CD8-positive, alpha-beta T cell (primary cell): ENCODE measurements at places on chromosomes 12 and 14. TPM values are rescaled to one million over a fixed set of nuclear protein-coding genes. Genes with fewer than 3 reads are reported as not detected.
A peak's percentile ranks its signal among the peaks of the same experiment; 100 is the strongest.

B4GALNT3 gene
- 1.2 TPM for total RNA-seq

DNA sequence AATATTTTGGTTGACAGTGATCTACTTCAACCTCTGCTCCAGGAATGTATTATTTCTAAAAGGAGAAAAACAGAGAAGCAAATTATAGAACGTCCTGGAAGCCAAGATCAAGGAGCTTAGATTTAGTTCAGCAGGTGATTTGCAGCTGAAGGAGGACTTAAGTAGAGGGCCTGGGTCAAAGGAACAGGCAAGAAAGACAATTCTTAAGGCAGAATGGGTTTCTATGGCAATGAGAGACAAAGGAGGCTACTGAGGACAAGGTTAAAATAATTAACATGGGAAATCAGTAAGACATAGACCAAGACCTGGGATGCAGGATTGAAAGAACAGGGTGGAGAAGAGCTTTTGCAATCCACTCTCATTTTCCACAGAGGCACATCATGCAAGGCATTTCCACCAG, 2.4 kb upstream of the SNW1 start:
- no peak for DNase-seq

TCL1B gene
- total RNA-seq, result not detected

GRCh38 chr12:55822228-55822627, 4.4 kb downstream of the ORMDL2 start:
- DNase-seq, result no peak

GRCh38 chr12:32546272-32546671, 132.8 kb upstream of the DNM1L start:
- DNase-seq, result no peak

DNA sequence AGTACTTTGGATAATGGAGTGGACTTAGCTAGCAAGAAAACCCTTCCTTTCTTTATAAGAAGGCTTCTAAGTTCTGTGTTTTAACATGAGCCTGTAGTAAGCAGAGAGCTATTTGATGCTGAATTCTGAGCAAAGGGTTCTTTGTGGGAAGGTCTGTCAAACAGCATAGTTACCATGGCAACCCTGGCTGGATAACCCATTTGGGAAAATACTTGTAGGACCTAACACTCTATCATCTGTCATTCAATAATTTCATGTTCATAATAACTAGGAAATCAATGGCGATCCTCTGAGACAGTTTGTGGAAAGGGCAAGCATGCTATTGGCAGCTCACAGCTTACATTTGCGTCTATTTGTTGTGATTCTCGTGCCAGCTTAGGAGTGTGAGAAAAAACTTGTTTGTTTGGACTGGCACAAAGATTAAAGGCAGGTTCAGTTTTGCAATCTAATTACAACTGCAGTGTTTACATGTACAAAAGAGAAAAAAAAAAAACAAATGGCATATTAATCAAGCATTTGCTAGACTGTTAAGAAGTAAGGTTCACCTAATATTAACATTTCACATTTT, 219.2 kb downstream of the PDZRN4 start:
- DNase-seq, result no peak

KRT7 gene
- not detected for total RNA-seq

GRCh38 chr12:44531320-44531971, 344.7 kb downstream of the NELL2 start:
- no peak for DNase-seq

ARHGAP9 gene
- total RNA-seq, result 377 TPM

TTC7B gene
- 1.2 TPM for total RNA-seq

GRCh38 chr12:130119241-130119861, 42.9 kb upstream of the FZD10 start:
- DNase-seq, result no peak

DNA sequence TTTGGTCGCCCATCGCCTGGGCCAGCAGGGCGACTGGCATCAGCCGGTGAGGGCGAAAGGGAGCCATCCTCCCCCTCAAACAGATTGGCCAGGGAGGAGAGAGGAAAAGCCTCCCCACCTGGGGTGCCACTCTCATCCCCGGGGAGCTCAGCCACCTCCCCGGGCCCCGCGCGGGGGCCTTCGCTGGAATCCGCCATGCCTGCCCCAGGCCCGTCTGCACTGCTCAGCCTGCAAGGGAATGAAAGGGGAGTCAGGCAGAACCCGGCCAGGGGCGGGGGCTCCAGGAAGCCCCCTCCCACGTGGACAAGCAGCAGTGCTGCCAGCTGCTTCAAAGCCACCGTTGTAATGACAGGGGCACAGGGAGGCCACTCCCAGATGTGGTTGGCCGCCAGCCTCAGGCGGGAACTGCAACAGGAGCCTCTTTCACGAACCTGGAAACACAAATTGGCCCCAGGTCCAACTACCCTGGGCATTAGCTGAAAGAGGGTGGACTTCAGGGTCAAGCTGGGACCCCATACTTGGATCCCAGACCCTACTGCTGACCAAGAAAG, 18.5 kb downstream of the TRPV4 start:
- no peak for DNase-seq

GNS gene
- total RNA-seq, result 7.7 TPM

DNA sequence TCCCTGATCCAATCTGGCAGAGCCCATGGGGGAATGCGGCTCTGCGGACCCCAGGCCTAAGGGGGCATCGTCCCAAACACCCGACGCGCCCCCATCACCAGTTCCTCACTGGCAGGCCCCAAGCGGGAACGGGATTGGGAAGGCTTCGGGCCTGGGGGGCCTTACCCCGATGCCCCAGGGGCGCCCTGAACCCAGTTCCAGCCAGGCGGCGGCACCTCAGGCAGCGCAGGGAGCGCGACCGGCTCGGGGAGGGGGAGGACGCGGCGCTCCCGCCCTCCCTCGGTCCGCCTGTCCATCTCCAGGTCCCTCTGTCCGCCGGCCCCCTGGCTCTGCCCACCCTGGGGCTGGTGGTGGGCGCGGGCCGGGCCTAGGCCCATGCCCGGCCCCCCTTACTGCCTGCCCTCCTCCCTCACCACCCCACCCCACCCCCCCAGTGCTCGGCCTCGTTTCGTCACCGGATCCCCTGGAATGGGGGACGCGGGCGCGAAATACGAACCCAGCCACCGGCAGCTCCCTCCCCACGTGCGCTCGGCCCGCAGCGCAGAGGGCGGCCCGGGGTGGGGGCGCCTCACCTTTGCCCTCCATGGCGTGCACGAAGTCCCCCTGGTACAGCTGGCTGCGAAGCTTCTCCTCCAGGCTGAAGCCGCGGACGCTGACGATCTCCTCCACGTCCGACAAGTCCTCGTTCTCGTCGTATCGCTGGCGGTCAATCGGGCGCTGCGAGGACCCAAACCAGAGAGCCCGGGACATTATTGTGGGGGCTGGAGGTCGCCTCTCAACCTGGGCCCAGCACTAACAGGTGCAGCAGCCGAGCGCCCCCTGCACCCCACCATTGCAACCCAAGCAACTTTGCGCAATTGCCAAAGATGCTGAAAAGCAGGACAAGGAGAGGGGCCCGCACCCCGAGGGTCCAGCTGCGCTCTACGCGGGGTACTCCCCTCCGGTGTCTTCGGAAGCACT, 2.3 kb downstream of the KDM2B start:
- peak; percentile 42 for DNase-seq

LPAR5 gene
- total RNA-seq, result 5.8 TPM

GRCh38 chr12:31474751-31475150, 116.2 kb downstream of the DENND5B start:
- no peak for DNase-seq

GRCh38 chr14:59026081-59026480, 162.4 kb upstream of the DAAM1 start:
- DNase-seq, result no peak

RAB15 gene
- 2.9 TPM for total RNA-seq

- no peak for DNase-seq
These were observed 8.3 kb upstream of the CALCOCO1 start for GRCh38 chr12:53735556-53735955.

GRCh38 chr12:41302979-41303403, 114.9 kb downstream of the PDZRN4 start:
- DNase-seq, result no peak

STYK1 gene
- 0.89 TPM for total RNA-seq

DNA sequence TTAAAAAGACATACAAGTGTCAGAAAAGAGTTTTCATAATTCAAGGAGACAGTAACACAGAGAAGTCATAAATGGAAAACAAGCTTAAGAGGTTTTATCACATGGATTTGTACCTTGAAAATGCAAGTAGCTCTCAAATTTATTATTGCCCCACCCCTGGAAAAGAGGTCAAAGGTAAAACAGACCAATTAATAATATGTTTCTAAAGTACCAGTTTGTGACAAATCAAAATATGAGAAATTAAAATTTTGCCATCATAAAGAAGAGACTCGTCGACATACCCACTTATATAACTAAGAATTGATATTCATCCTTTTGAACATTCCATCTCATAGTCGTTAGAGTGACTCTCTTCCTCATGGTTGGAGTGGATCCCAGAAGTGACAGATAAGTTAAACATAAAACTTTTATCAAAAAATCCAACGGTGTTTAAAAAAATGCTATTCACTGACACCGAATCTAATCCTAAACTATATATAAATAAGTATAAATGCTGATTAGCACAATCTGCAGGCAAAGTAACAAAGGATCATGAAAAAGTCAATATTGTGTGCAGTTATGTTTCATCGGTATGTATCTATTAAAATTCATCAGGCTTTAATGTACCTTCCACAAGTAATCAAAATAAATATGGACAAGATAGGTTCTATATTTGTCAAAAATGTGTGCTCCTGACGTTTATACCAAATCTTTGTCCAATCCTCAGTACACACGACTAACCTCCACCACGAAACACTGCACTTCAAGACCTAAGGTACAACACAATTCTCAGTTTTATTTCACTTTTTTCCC, 2.3 kb downstream of the CORO1C start:
- DNase-seq, result no peak

BHLHE41 gene
- total RNA-seq, result not detected

DNA sequence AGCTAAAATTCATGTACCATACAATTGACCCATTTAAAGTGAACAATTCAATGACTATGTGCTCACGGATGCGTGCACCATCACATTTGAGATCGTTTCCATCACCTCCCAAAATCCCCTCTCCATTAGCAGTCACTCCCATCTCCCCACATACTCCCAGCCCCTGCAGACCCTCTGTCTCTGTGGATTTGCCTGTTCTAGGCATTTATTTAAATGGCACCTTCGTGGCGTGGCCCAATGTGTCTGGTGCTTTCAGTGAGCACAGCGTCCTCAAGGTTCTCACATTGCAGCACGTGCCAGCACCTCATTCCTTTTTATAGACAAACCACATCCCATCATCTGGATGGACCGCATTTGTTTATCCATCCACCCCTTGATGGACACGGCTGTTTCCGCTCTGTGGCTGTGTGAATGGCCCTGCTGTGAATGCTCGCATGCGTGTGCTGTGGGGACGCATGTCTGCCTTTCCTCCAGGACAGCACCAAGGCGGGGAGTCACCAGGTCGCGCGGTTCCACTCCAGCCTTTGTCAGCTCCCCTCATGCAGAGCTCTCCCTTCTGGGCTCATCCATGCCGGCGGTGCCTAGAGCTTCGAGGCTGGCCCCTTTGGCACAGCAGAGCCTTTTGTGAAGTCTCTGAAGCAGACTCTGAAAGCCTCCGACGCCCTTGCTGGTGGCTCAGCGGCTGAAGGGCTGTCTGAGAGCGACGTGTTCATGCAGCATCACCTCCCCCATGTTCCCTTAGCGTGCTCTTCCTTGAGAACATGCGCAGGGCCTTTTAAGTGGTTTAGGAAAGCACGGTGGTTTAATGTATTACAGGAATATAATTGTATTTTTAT, 184.4 kb downstream of the KIF26A start:
- no peak for DNase-seq

KRT77 gene
- total RNA-seq, result not detected

- DNase-seq, result no peak
These were observed 29.9 kb downstream of the GPHB5 start for GRCh38 chr14:63288853-63289252.

TAS2R9 gene
- not detected for total RNA-seq

PTHLH gene
- not detected for total RNA-seq

DNA sequence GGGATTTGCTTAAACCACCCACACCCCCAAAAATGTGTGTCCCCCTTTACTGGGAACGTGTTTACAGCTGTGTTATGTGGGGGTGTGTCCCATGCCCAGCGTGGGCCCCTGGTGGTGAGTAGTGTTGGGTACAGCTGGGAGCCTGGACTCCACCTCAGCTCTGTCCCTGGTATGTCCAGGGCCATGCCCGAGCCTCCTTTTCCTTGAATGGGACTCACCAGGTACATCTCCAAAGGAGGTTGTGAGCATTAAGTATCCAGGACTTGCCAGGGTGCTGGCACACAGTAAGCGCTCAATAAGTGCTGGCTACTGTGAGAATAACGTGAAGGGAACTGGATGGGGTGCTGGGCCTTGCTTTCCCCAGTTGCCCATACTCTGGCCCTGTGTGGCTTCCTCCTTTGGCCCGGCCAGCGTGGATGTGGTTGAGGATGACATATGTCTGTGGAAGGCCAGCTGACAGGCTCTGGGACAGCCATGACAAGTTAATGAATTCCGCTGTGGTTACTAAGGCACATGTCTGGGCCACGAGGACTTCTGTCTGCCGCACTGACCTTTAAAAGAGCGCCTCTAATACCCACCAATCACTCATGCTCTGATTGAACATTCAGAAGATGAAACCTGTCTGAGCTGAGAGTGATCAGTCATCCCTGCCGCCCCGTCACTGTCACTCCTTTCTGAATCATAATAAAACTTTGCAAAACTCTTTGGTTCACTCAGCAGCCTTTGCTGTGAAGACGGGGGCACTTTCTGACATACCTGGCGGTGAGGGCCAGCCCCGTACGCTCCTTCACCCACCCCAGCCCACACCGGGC, 74.7 kb downstream of the DIO3 start:
- no peak for DNase-seq

DNA sequence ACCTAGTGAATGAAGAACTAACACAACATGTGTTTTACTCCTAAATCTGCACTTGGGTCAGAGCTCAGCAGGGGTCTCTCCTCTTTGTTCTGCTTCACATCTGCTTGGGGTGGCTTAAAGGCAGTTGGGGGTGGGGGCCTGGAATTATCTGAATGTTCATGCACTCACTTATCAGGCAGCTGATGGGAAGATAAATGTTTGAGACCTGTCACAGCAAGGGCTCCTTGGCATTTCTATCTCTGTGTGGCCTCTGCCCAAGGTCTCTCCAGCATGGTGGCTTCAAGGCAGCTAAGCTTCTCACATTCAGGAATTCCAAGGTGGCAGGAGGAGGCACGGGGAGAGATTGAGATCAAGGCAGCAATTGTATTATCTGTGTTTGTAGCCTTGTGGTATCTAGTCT, 6.4 kb upstream of the HMGA2 start:
- no peak for DNase-seq

DNA sequence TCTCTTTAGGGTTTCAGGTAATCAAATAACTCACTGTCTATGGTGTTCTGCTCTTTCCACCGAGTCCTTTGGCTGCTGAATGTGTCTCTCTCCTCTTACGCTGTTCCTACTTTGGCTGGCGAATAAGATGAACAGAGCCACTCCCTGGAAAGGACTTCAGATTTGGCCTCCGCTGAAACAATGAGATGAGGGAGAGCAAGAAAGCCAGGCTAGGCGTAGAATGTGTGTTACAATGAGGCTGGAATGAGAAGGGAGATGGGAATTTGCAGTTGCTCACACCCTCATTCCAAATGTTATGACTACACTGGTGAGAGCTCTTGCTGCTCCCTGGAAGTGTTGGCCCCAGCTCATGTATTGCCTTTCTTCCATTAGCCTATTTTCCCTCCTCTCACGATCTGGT, at the start of gene MFAP5:
TSS of gene MFAP5 (minus strand) at position 234 of the 400 bp plus-strand sequence. CDS start 722 bp downstream, outside the sequence.
- DNase-seq, result no peak

GRCh38 chr12:26052652-26053051, 72.2 kb downstream of the BHLHE41 start:
- no peak for DNase-seq

- no peak for DNase-seq
These were observed 51.9 kb downstream of the TPCN1 start for GRCh38 chr12:113273053-113273725.

GRCh38 chr14:56002876-56003625, 115.2 kb upstream of the PELI2 start:
- peak; percentile 9 for DNase-seq

CRACR2A gene
- total RNA-seq, result 17.9 TPM
